ENCODE measurements at places on chromosomes 6 and 20. TPM values are rescaled to one million over a fixed set of nuclear protein-coding genes. Genes with fewer than 3 reads are reported as not detected.

The UBE2C gene
- total RNA-seq: 4.3 TPM

The LTV1 gene
- total RNA-seq: 21.1 TPM

The BPIFB6 gene
- total RNA-seq: not detected

The MYL9 gene
- total RNA-seq: 13.9 TPM

The ROMO1 gene
- 352 TPM for total RNA-seq
